ENCODE measurements at places on chromosomes 2 and 18.
A peak's percentile ranks its signal among the peaks of the same experiment; 100 is the strongest.

DNA sequence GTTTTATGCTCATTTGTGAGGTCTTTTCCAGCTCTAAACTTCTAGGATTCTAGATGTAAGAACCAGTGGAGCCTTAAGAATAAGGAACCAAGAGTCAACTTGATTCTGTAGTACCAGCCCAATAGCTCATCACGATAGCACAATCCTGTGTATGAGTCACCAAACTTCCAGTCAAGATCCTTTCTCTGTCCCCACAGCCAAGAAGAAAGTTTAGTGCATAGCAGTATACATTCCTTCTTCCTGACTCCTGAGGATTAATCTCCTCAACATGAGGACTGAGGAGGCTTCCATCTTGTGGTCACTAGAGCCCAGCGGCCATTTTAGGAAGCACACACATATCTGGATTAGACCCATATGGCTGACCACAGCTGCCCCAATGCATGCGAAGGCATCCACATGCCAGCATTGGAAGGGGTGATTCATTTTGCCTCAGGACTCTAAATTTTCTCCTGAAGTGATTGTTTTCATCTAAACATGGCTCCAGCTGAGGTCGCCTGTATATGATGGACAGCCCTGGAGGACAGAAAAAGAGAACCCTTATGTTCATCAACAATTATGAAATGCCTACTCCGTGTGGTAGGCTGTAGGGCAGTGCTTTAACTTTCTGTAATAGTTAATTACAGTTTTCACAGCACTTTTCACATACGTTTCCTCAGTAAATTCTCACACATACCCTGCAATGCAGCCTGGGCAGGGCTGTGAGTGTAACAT, 53.5 kb downstream of the RASGRP3 start:
- no peak for DNase-seq

- no peak for DNase-seq
These were observed 104.2 kb upstream of the MAP4K3 start for GRCh38 chr2:39541011-39541930.

GRCh38 chr18:58310517-58310916, 266.5 kb downstream of the NEDD4L start:
- DNase-seq: peak; percentile 9

- DNase-seq: no peak
These were observed 24.2 kb upstream of the PTPN4 start for GRCh38 chr2:119735565-119735964.

DNA sequence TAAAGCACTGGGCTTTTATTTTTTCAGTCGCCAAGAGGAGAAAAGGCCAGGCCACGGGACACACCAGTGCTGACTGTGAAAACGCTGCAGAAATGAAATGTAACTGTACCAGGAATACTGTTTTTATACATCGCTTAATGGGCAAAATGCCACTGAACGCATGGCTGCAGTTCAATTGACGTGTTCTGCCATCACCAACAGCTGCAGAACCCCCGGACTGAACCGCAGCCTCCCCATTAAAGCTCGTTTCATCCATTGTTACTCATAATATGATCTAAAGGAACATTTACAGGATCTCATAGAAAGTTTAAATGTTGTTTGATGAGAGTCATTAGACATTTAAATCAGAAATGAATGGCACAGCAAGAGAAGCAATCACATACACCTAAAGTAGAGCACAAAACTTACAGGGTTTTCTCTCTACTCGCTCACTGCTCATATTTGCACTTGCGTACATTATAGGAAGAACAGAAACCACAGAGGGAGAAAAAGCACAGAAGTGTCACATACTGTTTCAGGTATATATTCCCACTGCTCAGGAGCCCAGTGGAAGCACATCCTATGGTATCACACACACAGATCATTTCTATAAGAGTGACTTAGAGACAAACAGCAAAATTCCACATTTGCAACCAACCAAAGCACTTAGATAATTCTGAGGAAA, 35.3 kb downstream of the TCF4 start:
- DNase-seq: no peak

- DNase-seq: no peak
These were observed 54.8 kb upstream of the FRZB start for GRCh38 chr2:182921234-182921633.

DNA sequence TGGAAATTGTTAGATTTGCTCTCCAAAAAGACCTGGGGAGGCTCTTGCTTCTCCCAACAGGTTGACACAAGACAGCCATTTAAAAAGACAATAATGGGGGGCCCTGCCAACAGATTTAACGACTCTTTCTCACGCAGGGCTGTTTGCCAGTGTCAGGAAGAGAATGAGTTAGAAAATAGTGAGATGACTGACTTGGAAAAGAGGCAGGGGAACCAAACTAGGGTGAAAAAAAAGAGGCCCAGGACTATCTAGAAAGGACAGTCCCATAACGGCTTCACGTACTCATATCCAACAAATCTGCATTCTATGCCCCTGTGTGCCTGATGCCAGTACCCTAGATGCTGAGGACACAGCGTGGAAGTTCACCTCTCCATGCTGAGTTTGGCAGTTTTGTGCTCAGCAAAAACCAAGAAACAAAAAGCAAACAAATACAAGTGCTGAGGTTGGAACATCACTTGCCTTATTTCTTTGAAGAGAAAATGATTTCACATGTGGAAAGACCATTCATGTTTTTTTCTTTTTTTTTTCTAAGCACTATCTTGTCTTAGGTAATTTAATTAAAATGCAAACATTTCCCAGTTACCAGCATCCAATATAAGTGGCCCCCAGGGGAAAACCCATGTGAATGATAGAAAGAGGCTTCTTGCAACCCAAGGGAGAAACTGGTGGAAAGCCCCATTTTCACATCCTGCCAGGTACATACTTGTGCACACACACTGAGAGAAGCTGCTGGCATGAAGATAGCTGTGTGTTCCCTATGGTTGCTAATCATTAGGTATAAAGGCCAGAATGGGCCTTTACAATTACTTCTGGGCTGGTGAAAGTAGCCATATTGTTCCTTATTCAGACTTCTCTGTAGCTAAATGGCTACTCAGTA, 10.6 kb upstream of the WIPF1 start:
- no peak for DNase-seq

DNA sequence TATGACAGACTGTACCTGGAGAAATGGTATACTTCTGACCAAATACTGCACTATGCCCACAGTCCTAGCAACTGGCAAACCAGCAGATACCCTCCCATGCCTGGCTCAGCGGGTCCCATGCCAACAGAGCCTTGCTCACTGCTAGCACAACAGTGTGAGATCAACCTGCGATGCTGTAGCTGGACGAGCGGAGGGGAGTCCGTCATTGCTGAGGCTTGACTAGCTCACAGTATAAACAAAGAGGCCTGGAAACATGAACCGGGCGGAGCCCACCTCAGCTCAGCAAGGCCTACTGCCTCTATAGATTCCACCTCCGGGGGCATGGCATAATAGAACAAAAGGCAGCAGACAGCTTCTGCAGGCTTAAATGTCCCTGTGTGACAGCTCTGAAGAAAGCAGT, 93.2 kb upstream of the CAB39 start:
- no peak for DNase-seq

GRCh38 chr2:43174368-43174916, 52.0 kb downstream of the ZFP36L2 start:
- DNase-seq: peak; percentile 66

GRCh38 chr2:149544692-149545091, 42.9 kb downstream of the MMADHC start:
- no peak for DNase-seq

DNA sequence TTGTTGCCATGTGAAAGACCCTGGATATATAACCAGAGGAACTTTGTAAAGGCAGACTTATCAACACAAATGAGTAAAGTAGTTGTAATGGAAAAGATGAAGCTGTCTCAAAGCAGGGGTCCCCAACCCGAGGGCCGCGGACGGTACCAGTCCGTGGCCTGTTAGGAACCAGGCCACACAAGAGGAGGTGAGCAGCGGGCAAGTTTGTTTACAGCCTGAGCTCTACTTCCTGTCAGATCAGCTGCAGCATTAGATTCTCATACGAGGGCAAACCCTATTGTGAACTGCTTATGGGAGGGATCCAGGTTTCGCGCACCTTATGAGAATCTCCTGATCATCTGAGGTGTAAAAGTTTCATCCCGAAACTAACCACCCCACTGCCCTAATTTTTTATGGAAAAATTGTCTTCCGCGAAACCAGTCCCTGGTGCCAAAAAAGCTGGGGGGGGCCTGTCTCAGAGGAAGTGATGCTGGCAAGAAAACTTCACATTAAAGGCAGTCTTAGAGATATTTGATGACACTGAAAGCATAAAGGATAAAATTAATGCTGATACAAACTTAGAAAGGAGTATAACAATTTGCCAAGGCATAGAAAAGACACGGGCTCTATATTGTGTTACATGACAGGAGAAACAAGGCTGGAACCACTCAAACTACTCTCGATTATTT, 57.5 kb upstream of the MSTN start:
- no peak for DNase-seq

GRCh38 chr2:95350368-95350767, 52.1 kb upstream of the FAHD2A start:
- no peak for DNase-seq

DNA sequence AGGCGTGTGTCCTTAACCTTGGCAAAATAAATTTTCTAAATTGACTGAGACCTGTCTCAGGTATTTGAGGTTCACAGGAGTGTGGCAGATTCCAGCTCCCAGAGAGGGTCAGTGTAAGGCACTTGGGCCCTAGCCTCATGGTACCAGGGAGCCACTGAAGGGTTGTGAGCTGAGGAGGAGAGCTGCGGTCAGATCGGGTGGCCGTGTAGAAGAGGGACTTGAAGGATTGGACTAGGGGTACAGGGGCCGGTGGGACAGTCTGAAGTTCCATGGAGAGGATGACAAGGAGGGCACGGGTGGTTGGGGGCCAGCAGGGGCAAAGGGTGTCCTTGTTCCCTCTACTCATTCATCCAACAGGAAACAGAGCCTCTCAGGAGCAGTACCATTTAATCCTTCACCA, 327.0 kb upstream of the HS6ST1 start:
- no peak for DNase-seq

DNA sequence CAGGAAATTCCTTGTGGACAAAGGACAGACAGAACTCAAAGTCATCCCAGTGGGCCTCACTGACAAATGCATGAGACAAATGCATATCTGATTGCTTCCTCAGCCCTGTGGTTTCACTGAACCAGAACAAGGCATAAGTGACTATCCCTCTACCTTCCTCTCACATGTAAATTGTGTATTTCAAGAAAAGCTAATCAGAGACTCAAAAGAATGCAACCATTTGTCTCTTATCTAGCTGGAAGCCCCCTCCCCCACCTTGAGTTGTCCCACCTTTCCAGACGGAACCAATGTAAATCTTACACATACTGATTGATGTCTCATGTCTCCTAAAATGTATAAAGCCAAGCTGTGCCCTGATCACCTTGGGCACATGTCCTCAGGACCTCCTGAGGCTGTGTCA, 102.0 kb upstream of the TMEM200C start:
- DNase-seq: no peak

DNA sequence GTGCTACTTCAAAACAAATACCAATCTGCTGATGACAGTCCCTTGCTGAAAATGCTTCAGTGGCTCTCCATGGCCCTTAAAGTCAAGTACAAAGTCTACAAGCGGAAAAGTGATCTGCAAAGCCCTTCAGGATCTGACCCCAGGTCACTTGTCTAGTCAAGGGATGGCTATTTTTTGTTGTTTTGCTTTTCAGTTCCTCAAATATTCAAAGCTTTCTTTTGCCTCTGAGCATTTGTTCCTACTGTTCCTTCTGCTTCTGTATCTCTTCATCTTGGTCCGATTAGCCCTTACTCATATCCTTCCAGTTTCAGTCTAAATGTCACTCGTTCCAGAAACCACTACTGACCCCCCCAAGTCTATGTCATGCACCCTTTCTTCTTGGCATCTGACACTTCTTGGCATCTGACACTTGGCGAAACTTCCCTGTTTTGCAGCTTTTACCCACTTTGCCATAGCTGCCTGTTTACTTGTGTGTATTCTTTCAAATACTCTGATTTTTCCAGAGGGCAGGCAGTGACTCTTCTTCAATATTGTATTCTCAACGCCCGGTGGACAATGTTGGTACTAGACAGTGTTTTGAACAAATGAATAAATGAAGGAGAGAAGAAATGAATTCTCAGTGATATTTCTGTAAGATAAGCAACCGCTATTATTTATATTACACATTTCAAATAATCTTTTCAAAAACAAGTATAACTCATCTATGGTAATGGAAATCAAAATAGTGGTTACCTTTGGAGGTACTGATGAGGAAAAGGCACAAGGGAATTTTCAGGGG, 175.9 kb upstream of the FN1 start:
- DNase-seq: no peak

DNA sequence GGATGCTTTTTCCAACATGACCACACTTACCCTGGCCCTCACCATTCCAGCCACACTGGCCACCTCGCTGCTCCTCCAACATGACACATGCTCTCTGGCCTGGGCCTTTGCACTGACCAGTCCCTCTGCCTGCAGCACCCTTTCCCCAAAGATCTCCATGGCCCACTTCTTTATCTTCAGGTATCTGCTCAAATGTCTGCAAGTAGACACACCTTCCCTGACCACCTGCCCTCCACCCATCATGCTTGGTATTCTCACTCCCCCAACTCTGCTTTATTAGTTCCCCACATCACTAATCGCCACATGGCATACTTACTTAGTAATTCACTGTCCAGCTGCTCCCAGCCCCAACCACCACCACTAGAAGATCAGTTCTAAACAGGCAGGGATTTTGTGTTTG, 214.2 kb downstream of the BCL11A start:
- no peak for DNase-seq

- DNase-seq: no peak
These were observed 132.0 kb upstream of the RGPD4 start for GRCh38 chr2:107694667-107695066.

DNA sequence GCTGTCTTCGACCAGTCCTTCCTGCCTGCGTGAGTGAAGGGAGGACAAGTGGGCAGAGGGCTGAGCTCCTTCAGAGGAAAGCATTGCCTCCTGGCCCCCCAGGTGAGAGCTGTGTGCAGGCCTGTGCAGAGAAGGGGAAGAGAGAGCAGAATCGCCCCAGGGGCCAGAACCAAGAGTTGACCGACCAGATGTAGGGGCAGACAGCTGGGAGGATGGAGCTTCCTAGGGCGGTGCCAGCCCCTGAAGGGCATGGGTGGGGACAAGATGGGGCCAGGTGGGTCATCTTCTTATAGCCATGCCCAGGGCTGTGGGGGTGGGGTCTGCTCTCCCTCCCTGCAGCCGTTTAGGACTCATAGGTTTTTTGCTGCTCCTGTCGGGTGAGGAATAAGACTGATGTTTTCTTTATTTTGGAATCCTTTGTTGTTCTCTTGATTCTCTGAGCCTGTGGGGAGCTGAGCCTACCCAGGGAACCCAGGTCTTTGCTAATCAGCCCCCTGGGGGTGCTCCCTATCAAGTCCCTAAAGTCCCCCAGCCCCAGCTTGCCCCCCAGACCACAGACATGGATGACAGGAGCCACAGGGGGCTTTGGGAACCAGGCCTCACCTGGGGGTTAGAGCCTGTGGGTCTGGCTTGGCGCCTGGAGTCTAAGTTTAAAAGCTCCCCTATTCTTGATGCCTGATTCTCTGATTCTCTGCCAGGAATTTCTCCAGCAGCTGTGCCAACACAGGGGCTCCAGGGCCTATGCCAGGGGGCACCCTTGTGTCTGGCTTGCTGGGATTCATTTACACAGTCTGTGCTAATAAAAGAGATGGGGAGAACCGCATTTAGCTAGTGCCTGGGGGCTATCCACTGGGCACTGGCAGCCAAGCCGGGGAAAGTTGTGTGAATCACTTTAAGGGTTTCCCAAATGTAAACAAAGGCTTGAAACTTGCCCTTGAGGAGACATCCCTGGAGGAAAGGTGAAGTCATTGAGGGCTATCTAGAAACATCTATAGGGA, 9.3 kb upstream of the EFHD1 start:
- no peak for DNase-seq

Measured in effector memory CD8-positive, alpha-beta T cell (primary cell).